ENCODE measurements at places on chromosomes 5 and 9.

- DNase-seq: no peak
These were observed 13.9 kb downstream of the PCDH12 start for GRCh38 chr5:141944076-141944475.

DNA sequence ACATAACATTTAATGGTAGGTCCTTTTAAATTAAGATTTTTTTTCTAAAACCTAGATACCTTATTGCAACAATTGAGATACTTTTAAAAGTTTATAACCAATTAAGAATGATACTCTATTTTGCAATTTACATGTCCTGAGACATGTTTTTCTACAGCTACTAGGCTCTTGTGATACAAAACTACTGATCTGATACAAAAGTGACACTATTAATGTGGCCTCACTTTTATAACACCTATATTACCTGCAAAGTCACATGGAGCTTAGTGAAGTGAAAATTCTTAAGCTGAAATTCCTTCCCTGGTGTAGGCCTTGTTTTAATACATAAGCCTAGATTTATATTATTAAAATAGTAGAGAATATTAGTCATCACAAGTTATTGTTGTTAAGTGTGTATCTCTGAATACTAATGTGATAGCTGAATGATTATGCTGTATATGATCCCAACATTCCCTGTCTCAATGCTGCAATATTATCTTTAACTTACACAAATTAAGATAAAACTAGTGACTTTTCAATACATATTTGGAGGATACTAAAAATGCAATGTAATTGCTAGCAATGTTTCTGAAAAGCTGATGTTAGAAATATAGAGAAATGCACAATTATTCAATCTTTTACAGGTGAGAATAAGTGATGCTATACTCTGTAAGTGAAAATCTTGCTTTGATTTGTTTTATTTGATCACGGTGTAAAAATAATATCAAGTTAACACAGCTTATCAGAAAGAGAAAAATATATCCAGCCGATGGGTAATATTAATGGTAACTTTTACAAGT, 2.6 kb downstream of the NFIB start:
- DNase-seq: no peak

DNA sequence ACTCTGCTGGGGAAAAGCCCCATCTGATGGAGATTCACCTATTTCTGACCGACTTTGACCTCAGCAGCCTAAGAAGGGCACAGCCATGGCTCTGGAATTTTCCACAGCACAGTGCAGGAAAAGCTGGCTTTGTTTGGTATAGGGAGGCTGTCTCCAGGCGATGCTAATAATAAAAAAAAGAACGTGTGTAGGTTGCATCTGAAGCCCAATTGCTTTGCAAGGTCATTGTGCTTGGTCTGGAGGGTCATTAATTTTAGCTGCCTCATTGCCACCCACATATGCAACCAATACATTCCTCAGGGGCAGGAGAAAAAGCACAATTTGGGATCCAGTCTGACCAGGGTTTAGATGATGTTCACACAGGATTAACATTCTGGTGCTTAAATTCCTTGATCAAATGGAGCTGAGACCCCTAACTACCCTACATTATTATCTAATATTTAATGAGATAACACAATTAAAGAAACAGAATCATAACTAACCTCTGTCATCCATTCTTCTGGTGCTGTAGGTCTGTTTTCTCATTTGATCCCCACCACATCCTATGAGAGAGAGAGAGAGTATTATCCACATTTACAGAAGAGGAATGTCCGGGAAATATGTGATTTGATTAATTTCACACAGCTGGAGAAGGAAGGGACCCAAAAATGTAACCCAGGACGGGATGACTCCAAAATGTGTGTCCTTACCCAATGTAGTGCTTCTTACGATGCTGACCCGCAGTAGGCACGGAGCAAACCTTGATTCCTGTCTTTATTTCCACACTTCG, 175.9 kb downstream of the RFK start:
- DNase-seq: no peak

- DNase-seq: no peak
These were observed 169.6 kb upstream of the GNA14 start for GRCh38 chr9:77817590-77818311.

DNA sequence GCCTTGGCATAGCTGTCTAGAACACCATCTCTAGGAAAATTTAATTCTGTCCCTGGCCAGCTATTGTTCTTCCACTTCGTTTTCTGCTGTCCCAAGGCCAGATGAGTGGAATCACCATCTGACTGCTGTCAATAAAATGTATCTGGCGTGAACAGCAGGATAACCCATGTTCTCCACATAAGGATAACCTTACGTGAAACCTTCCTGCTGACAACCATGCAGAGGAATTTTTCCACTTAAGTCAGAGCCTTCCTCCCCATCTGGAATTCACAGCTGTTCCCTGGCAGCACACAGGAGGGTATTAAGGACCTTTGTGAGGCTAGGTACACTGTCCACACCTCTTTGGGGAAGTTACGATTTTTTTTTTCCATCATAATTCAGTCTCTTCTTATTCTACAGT, 28.6 kb downstream of the RNF44 start:
- DNase-seq: no peak

- DNase-seq: no peak
These were observed 25.9 kb downstream of the RUSC2 start for GRCh38 chr9:35515766-35516165.

DNA sequence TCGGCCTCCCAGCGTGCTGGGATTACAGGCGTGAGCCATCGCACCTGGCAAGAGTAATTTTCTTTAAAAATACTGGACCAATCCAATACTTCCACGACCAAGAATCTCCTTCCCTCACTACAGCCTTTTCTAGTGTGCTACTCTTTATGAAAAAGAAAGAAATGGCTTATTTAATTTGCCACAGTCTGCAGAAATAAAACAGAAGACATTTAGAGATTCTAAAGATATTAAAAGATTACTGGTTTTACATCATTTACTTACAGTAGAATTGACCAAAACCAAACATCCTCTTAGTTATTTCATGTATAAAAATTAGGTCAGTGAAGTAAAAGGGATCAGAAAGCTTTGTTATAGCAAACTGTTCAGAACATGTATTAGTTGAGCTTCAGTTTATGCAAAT, 679.6 kb downstream of the MAT2B start:
- no peak for DNase-seq

- DNase-seq: no peak
These were observed 46.1 kb upstream of the RIOK2 start for GRCh38 chr5:97229196-97229595.

DNA sequence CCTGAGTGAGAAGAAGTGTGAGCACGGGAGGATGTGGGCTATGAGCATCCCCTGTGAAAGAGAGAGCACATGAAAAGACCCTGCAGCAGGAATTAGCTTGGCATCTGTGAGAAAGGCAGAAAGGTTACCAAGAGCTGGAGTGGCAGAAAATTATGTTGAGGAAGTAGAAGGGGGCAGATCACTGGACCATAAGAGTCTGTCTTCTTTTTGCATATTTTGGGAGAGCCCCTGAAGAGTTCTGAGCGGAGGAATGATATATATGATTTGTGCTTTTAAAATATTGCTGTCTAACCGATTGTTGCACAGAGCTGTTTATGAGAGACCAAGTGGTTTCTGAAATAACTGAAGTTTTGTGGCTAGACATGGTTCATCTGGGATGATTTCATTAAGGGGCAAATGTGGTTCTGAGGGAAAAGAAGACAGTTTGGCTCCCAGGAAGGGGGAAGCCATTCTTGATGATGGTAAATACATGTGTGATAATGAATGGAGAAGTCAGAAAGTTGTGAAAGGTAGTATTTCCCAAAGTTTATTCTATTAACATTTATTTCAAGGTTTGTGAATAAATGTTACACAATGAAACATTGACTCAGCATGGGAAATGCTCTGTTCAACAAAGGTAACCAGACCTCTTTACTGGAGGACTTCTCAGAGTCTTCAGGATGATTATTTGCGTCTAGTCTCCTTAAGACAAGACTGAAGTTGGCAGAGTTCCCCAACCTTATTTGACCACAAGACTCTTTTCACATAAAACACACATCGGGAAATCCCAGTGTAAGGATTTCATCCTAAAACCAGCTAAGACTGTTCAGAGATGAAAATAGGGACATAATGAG, 31.5 kb upstream of the ADRB2 start:
- no peak for DNase-seq

DNA sequence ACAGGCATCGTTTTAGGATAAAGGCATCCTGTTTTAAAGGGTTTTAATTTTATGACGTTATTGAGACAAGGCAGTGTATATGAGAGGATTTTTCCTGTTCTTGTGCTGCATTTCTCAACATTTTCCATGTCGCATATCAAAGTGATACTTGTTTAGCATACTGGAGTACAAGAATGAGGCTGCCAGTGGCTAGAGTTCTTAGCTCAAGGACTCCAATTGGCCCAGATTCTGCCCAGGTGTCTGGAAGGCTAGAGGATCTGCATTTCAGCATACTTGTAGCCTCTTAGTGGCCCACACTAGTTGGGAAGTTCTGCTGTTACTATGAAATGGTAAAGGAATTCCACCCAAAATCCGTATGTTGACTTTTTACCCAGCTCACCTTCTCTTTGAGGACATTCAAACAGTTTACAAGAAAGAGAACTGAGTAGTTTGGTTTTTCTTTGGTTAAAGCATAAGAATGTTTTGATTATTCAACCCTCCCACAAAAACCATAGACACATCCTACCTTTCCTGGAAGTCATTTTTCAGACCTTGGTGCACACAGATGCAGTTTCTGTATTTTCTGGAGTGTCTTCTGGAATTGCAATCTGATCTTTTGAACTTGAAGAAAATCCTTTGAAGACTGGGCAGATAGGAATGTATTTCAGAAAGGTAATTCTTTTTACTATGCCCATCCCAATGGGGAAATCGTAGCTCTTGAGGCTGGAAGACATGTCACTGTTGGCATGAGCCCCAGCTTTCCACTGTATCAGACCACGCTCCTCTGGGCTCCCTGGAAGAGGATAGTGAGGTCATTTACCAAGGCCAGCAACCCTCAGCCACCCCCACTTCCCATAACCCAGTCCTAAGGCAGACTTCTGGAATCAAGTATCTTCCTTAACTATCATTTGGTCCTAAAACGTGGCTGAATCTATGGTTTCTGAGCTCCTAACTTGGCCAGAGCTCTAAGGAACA, 11.3 kb downstream of the SLC23A1 start:
- DNase-seq: no peak

DNA sequence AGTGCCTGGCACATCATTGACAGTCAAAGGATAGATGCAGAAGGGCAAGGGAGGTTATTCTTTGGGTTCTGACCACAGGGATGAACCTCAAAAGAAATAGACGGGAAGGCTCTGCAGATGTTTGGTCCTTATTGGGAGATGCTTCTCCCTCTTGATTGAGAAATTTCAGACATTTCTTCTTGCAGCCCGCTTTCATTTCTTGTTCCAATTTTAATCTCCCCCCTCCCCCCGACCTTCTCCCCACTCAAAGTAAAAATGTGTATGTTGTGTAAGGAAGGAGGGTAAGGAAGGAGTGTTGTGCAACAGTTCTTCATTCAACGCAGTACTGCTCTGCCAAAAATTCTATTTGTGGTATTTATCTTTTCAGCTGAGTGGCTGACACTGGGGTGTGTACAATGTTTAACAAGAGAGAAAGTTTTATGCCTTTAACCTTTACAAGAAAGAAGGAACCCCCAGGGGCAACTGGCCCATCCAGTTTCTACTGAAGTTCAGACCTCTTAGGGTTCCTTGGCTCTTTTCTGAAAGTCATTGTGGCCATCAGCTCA, 46.3 kb upstream of the TNFSF15 start:
- DNase-seq: no peak

GRCh38 chr9:138009803-138010690, 132.5 kb downstream of the CACNA1B start:
- no peak for DNase-seq

GRCh38 chr5:102794047-102794446, 38.9 kb downstream of the PAM start:
- DNase-seq: no peak

DNA sequence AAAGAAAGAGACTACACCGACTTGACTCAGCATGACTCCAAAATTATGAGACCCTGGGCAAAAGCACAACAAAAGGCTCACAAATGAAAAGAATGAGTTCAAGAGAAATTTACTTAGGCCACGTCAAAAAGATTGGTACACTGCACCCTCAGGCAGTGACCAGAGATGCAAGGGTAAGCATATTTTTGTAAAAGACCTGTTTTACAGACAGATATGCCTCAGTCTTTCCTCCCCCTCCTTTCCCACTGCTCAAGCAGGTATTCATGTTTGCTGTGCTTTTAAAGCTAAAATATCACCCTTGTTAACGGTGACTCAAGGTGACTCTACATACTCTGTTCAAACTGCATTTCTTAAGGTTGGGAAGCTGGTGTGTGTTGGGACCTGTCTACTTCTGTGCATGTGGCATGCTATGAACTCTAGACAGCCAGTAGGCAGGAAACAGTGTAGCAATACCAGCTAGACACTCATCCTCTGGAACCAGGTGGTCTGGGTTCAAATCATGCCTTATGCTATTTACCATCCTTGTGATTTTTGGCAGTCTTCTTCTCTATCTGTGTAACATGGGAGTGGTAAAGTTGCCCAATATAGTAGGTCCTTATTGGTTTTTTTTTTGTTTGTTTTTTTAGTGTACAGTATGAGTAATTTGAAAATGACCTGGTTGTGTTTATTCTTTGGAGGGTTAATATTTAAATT, 98.7 kb downstream of the TLE4 start:
- DNase-seq: no peak

DNA sequence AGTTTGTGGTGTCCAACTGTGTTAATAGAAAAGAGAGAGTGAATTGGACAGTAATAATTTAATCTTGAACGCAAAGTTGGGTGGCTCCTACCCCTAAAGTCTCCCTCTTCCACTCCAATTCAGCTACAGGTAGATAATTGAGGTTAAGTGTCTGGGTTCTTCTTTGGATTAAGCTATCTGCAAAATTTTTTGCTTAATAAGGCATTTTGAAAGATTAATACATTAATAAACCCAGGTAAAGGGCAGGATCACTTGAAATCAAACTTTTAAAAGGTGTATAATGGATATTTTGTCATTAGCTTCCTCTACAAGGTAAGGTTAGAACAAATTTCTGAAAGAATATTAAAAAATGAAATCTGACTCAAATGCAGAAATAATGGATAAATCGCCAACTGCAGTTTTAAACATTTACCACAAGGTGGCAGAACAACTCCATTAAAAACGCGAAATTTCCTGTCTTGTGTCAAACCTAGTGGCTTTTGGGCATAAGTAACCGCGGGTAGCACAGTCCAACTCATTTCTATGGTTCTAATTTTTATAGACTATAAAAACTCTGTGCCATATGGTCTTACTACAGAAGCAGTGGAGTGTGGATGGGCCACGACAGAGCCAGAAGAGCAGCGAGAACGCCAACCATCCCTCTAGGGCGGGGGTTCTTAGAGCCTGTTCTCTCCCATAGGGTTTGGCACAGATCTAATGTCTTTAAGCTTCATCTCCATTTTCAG, 276.5 kb downstream of the ARHGEF28 start:
- no peak for DNase-seq

DNA sequence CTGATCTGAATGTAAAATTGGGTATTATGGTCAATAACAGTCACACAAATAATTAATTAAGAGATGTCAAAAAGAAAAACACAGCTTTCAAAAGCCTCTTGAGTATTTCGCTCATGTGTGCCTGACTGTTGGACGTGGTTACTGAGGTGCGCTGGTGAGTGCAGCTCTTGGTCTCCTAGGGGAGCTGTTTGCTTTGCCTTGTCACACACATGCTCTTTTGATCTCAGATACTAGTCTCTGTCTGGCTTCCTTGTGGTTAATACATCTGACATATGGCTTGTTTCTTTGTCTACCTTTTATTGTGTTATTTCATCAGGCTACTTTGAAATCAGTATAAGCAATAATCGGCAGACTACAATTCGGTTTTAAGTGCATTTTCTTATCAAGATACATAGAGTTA, 51.5 kb downstream of the PCSK1 start:
- DNase-seq: no peak

GRCh38 chr5:137142346-137142745, 356.8 kb downstream of the SPOCK1 start:
- no peak for DNase-seq
